CD4-positive, alpha-beta T cell treated with Interleukin-6 at 100 ng/mL for 8 hours (primary cell): ENCODE measurements at places on chromosomes 11 and 22.

GRCh38 chr11:32081129-32081641, 9.7 kb upstream of the RCN1 start:
- DNase-seq = no peak

DNA sequence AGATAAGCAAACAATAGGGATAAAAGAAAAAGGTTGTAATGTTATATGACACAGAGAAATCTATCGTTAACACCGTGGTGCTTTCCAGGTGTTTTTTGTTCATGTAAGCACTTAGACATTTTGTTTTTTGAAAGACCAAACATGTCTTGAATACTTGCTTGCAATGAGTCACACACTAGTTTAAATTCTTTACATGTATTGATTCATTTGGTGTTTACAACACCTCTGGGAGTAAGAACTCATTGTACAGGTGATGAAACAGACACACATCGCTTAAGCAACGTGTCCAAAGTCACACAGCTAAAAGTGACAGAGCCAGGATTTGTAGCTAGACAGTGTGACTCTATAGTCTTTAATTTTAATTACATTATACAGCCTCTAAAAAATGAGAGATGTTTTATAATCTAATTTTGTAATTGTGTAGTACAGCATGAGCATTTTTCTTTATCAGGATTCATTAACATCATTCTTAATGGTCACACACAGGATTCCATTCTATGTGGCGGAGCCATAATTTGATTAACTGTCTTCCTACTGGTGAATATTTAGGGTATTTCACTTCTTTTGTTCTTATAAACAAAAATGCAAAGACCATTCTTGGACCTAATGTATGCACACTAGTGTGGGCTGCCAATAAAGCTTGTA, 148.8 kb downstream of the DBX1 start:
- no peak for DNase-seq

DNA sequence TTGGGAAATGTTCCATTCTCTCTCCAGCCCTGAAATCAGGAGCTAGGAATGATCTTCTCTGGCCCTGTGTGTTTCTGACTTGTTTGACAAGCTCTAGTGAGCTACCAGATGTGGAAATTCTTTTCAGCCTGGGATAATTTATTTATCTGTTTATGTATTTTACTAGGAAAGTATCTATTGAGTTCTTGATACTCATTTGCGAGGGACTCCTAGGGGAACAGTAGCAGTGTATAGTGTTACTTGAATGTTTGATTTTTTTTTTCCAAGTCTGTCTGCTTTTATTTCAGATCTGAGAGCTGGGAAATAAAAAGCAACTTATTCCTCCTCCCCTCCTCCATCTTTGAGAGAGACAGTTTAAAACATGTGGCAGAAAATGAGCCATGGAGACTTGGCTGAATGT, 92.5 kb downstream of the ALX4 start:
- no peak for DNase-seq

DNA sequence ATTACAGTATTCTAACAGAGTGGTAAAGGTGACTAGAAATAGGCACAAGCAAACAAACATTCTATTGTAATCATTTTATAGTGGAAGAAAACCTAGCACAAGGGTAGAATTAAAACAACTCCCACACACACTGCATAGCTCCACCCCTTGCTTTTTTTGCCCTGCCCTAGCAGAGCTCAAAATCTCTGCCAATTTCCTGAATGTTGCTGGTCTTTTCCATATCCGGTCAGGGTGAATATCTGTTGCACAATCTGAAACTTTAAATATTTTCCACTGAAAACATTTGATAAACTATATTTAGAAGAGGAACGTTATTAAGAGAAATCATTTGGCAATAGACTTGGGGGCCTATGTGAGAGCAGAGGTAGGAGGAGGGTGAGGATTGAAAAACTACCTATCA, 2.7 kb downstream of the SPA17 start:
- DNase-seq = no peak

DNA sequence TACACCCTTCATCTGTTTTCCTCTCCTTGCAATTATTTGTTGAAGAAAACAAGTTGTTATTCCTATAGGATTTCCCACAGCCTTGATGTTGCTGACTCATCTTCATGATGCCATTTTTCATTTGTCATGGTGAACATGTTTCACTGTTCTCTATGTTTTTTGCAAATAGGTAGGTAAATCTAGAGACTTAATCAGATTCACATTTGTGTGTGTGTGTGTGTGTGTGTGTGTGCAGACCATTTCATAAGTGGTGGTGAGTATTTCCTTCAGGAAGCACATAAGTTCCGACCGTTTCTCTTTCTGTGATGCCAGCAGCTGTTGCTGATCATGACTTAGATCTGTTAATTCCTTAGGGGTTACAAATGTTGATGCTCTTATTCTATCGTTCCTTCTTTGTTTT, 80.3 kb upstream of the IZUMO1R start:
- no peak for DNase-seq

- DNase-seq = no peak
Measured at GRCh38 chr11:14082338-14082737, 119.8 kb downstream of the SPON1 start.

DNA sequence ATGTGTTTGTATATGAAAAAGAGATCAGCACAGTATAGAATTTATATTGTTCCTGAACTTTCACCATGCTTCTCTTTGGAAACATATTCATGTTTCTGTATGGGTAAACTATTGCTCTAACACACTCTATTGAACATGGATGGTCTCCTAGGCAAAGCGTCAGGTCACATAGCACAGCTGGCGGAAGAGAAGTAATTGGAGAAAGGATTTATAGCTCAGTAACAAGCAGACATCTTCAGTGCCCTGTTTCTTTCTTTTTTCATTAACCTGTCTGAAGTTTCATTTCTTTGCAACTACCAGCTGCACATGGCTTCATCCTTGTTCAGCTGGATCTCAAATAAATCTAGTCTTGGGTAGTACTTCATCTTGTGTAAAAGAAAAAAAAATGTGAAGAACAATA, 84.4 kb upstream of the TRPC6 start:
- DNase-seq = no peak

DNA sequence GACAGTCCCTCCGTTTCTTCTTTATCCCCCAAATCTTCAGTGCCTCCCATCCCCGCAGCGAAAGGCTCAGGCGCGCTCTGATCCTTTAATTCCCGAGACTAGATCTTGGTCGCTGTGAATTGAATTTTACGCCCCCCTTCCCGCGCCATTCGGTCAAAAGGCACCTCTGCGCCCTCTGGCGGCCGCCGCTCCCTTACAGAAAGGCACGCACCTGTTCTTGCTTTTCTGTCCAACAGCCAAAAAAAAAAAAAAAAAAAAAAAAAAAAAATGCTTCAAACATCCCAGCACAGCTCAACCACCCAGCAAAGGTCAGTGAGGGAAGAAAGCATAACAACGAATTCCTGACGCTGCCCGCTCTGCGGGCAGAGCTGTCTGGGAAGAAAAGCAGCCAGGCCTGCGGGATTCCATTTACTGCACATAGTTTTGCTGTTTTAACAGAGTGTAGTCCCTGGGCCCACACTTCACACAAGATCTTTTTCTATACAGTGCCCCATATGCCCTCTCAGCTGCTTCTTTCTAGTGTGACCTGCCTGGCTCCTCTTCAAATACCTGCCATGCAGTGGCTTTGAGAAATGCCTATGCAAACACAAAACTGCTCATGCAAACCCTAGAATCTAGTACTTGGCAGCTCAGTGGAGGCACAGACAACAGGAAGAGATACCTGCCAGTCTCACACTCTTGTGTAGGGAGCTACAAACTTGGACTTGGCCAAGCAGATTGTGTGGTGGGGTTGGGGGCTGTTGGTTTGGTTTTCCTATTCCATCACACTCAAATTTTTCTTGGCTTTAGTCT, 1.3 kb upstream of the ESAM start:
- peak; percentile 80 for DNase-seq

- DNase-seq = no peak
Measured at GRCh38 chr22:30056015-30056414, 24.2 kb upstream of the HORMAD2 start.

GRCh38 chr11:86625544-86625943, 46.9 kb downstream of the ME3 start:
- no peak for DNase-seq
